CD8-positive, alpha-beta memory T cell (primary cell): ENCODE measurements at places on chromosomes 3 and 15.

- H3K4me1 ChIP-seq, result peaks cover 27% of the 10 kb centered on the region
- no peaks in the 10 kb centered on the region for H3K27me3 ChIP-seq
- no peaks in the 10 kb centered on the region for H3K36me3 ChIP-seq
- H3K4me3 ChIP-seq, result no peak overlapping the region
These were observed 49.4 kb downstream of the CPN2 start for GRCh38 chr3:194301730-194302129.

- H3K27me3 ChIP-seq, result no peaks in the 10 kb centered on the region
- no peak overlapping the region for H3K4me3 ChIP-seq
- H3K27ac ChIP-seq, result no peak overlapping the region
These were observed 73.7 kb downstream of the PRTG start for GRCh38 chr15:55669270-55669669.

GRCh38 chr3:146899171-146899570, 294.0 kb upstream of the PLSCR5 start:
- H3K27me3 ChIP-seq, result no peaks in the 10 kb centered on the region
- no peak overlapping the region for H3K4me3 ChIP-seq
- no peak for DNase-seq
- H3K4me1 ChIP-seq, result no peaks in the 10 kb centered on the region
- H3K27ac ChIP-seq, result no peak overlapping the region

- no peaks in the 10 kb centered on the region for H3K4me1 ChIP-seq
- no peak overlapping the region for H3K27ac ChIP-seq
- H3K27me3 ChIP-seq, result no peaks in the 10 kb centered on the region
These were observed 207.8 kb upstream of the MCTP2 start for GRCh38 chr15:94023531-94023930.

- H3K27ac ChIP-seq, result no peak overlapping the region
- H3K4me1 ChIP-seq, result peaks cover 25% of the 10 kb centered on the region
- no peak for DNase-seq
- H3K4me3 ChIP-seq, result no peak overlapping the region
These were observed 30.5 kb downstream of the CD47 start for GRCh38 chr3:108060331-108060730.

DNA sequence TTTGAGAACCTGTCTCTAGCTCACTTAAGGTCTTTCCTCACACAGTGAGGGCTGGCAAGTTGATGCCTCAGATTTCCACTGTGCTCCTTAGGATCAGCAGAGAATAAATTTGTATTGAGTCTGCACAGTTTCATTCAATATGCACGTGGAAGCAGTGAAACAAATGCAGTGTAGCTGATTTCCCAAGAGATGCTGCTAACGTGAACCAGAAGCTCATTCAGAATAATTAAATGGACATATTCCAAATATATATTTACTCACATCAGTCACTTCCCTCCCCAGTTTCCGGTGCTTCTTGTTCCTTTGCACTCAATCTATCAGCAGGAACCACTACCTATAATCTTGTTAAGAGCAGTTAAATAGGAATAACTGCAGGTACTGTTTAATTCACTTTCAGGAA, 86.1 kb downstream of the UNC13C start:
- DNase-seq, result no peak
- no peaks in the 10 kb centered on the region for H3K4me1 ChIP-seq
- H3K36me3 ChIP-seq, result no peaks in the 10 kb centered on the region
- no peak overlapping the region for H3K27ac ChIP-seq

DNA sequence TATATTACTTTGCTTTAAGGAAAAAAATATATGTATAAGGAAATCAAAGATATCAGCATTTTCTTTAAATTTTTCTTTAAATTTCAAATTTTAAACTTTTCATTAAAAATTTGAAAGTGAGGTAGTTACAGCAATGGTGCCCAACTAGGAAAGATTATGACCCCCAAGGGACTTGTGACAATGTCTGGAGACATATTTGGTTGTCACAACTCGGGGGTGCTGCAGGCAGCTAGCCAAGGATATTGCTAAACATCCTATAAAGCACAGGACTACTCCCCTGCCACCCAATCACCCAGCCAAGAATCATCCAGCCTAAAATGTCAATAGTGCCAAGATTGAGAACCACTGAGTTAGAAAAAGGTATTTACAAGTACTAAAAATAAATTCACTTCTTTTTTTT, 57.3 kb downstream of the SLC4A7 start:
- H3K4me1 ChIP-seq, result no peaks in the 10 kb centered on the region
- no peak overlapping the region for H3K4me3 ChIP-seq
- H3K36me3 ChIP-seq, result peaks cover 28% of the 10 kb centered on the region

DNA sequence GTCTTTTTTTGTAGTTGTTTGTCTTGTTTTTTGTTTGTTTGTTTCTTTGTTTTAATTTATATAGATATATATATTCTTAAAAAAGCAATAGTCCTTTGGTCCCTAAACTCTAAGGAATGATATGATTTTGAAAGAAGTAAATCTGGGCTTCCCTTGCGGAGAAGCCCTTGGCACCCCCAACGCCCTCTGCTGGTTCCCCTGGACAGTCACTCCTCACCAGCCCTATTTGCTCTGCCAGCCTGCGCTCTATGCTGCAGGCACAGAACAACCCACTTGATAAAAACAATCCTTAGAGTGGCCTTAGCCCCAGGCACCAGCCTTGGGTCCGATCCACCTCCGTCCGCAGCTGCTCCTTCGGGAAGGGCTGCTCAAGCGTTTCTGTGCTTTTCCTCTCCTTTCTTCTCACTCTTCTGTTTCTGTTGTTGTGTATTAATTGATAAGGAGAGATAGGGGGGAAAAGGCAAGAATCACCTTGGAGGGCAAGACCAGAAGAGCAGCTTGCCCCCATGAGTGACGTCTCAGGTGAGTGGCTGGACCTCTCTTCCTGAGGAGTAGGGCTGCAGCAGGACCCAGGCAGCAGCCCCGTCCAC, 13.7 kb upstream of the PARP6 start:
- no peaks in the 10 kb centered on the region for H3K36me3 ChIP-seq
- no peak overlapping the region for H3K27ac ChIP-seq
- H3K4me1 ChIP-seq, result no peaks in the 10 kb centered on the region
- H3K27me3 ChIP-seq, result no peaks in the 10 kb centered on the region

DNA sequence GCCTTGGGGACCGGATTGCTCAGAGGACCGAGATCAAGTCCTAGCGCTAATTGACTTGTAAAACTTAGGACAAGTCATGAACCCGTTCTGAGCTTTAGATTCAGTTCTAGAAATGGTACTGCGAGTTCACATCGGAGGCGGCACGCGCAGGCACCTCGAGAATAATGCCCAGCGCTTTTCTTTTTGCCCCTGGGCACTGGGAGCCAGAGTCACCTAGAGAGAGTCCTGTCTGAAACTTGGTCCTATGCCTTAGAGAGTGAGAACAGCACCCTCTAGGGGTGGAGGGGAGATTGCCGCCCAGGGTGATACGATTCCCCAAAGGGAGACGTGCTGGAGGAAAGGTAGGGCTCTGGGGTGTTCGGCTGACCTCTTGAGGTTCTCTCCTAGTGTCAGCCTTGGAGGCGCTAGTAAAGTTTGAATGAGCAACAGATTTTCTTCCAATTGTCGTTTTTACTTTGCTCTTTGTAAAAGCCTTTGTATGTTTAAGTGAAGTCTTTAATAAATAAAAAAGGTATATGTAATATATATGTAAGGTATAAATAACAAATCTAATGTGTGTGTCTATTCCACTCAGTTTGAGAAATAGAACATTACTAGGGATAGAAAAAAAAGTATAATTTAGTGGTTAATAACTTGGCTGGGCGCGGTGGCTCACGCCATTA, 826 bp downstream of the EEF1AKMT4 start:
- H3K27me3 ChIP-seq, result no peaks in the 10 kb centered on the region
- peak; percentile 79 for DNase-seq
- peak overlapping the region; percentile 94 for H3K4me3 ChIP-seq
- peaks cover 10% of the 10 kb centered on the region for H3K4me1 ChIP-seq
- H3K36me3 ChIP-seq, result peaks cover 2% of the 10 kb centered on the region

GRCh38 chr3:32443478-32443877, 51.8 kb downstream of the CMTM7 start:
- no peaks in the 10 kb centered on the region for H3K27me3 ChIP-seq
- peaks cover 45% of the 10 kb centered on the region for H3K4me1 ChIP-seq
- no peak overlapping the region for H3K27ac ChIP-seq

GRCh38 chr3:187947927-187948682, 202.8 kb upstream of the BCL6 start:
- no peak overlapping the region for H3K4me3 ChIP-seq
- H3K27me3 ChIP-seq, result no peaks in the 10 kb centered on the region
- no peak overlapping the region for H3K27ac ChIP-seq
- H3K4me1 ChIP-seq, result peaks cover 25% of the 10 kb centered on the region
- no peaks in the 10 kb centered on the region for H3K36me3 ChIP-seq

GRCh38 chr15:96106181-96106580, 224.3 kb upstream of the NR2F2 start:
- H3K4me1 ChIP-seq, result no peaks in the 10 kb centered on the region
- no peak overlapping the region for H3K27ac ChIP-seq
- H3K27me3 ChIP-seq, result no peaks in the 10 kb centered on the region
- no peak overlapping the region for H3K4me3 ChIP-seq
- DNase-seq, result no peak
- no peaks in the 10 kb centered on the region for H3K36me3 ChIP-seq

DNA sequence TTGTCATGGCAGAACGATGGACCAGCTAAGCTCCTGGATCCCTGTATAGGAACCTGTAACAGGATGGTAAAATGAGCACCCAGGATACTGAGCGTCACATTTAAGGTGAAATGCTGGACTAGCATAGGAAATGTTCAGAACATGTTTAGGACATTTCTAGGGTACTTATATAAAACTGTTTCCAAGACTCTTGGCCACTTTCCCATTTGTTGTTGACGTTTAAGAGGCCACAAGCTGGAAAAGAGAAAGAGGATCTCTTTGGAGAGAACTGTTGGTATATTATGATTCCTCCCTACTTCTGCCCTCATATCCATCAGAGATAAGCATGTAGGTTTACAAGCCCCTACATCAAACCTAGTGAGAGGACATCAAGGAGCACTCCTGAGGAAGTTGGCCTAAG, 57.5 kb downstream of the SCN11A start:
- no peak for DNase-seq
- no peak overlapping the region for H3K27ac ChIP-seq
- no peaks in the 10 kb centered on the region for H3K36me3 ChIP-seq
- no peaks in the 10 kb centered on the region for H3K4me1 ChIP-seq

GRCh38 chr3:16798738-16799137, 86.0 kb upstream of the PLCL2 start:
- no peaks in the 10 kb centered on the region for H3K27me3 ChIP-seq
- no peaks in the 10 kb centered on the region for H3K36me3 ChIP-seq
- H3K4me3 ChIP-seq, result no peak overlapping the region
- H3K27ac ChIP-seq, result no peak overlapping the region

DNA sequence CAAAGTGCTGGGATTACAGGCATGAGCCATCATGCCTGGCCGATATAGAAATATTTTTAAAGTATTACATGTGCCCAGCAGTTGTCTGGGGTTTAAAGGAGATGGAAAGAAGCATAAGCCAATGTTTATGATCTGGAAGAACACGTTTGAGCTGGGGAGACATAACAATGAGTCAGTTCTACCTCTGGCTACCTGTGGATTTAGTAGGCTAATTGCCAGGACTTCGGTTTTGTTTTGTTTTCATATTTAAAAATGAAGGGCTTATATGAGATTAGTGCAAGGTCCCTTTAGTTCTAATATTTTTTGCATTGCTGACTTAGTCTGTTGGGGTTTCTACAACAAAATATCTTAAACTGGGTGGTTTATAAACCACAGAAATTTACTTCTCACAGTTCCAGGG, 22.9 kb upstream of the TNFSF10 start:
- no peak for DNase-seq
- H3K4me1 ChIP-seq, result peaks cover 16% of the 10 kb centered on the region
- H3K36me3 ChIP-seq, result no peaks in the 10 kb centered on the region
- no peak overlapping the region for H3K4me3 ChIP-seq
- no peaks in the 10 kb centered on the region for H3K27me3 ChIP-seq

DNA sequence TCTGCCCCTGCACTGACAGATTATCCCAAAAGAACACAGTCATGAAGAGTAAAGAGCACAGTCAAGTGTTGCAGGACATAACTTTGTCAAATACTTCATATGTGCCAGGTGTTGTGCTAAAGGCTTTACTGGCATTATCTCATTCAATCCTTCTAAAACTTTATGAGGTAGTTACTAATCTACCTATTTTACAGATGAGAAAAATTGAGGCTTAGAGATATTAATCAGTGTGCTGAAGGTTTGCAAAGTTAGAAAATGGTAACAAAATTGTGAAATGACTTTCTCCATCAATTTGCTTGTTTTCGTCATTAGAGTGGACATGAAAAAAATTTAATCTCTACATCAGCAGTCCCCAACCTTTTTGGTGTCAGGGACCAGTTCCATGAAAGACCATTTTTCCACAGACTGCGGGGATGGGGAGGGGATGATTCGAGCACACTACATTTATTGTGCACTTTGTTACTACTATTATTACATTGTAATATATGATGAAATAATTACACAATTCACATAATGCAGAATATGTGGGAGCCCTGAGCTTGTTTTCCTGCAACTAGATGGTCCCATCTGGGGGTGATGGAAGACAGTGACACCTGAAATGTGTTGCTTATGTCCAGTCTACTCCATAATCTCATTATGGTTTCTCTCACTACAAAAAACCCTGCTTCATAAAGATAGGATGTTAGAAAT, 8.6 kb upstream of the CAPN7 start:
- H3K4me3 ChIP-seq, result no peak overlapping the region
- no peaks in the 10 kb centered on the region for H3K36me3 ChIP-seq
- no peaks in the 10 kb centered on the region for H3K27me3 ChIP-seq
- no peak overlapping the region for H3K27ac ChIP-seq
- DNase-seq, result no peak

DNA sequence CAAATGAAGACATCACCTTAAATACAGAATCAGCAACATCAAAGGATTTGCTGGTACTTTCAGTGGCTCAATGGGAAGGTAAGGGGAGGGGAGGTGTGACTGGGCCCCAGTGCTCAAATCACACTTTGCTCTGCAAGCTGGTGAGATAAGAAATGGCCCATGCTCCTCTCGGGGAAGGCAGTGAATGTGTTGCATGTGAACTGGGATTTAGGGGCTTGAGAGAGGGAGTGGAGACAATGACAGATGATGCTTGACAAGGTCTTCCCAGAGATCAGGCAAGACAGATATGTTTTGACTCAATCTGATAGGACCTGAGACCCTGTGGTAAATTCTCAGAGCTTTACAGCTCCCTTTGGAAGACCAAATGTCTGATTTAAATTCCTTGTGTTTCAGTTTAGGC, 233.0 kb upstream of the PROK2 start:
- H3K4me1 ChIP-seq, result no peaks in the 10 kb centered on the region
- H3K36me3 ChIP-seq, result no peaks in the 10 kb centered on the region
- no peaks in the 10 kb centered on the region for H3K27me3 ChIP-seq
- no peak for DNase-seq
- no peak overlapping the region for H3K27ac ChIP-seq

DNA sequence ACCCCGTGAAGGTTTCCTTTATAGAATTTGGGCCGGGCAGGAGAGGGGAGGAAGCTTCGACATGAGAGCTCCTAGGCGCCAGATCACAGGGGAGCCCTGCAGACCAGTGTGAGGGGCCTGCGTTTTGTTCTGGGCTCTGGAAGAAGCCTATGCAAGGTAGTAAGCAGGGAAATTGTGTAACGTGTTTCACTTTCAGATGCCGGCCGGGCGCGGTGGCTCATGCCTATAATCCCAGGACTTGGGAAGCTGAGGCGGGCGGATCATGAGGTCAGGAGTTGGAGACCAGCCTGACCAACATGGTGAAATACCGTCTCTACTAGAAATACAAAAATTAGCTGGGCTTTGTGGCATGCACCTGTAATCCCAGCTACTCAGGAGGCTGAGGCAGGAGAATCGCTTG, 65.2 kb downstream of the GABRG3 start:
- no peaks in the 10 kb centered on the region for H3K27me3 ChIP-seq
- no peak for DNase-seq
- no peaks in the 10 kb centered on the region for H3K4me1 ChIP-seq
- H3K36me3 ChIP-seq, result no peaks in the 10 kb centered on the region
- H3K4me3 ChIP-seq, result no peak overlapping the region
- H3K27ac ChIP-seq, result no peak overlapping the region
